Lower lobe of right lung (tissue), 2 donors: ENCODE measurements at places on chromosomes 7 and 10.
A peak's percentile ranks its signal among the peaks of the same experiment; 100 is the strongest.

- peak; percentile 52 for DNase-seq
Observed at GRCh38 chr10:79449181-79450146, 4.0 kb upstream of the ZCCHC24 start.

DNA sequence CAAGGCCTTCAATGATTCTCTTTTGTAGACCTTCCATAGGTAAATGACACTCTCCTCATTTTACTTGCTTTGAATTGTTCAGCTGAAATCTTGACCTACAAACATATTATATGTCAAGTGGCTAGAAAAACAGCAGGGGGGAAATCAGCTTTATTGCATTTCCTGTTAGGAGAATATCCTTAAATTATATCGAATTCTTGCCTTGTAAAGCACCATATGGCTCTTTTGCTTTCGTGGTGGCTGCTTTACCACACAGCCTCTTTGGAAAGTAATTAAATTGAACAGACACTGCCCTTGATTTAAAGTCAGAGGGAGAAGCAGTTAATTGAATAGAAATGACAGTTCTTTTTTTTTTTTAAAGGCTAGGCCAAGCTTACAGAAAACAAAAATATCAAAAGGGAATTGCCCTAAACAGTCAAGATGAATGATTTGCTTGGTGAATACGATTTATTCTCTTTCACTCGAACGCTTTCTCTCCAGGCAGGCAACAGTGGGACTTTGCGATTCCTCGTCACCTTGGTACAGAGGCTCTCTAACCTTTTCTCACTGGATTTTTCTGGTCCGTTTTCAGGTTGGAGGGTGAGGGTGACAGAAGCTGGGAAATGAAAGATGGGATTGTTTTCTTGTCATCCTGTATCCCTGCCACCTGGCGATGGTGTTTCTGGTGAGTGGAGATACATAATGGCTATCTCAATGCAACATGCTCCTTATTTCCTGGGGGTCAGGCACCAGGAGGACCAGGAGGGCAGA, 126.0 kb downstream of the GATA3 start:
- no peak for DNase-seq

DNA sequence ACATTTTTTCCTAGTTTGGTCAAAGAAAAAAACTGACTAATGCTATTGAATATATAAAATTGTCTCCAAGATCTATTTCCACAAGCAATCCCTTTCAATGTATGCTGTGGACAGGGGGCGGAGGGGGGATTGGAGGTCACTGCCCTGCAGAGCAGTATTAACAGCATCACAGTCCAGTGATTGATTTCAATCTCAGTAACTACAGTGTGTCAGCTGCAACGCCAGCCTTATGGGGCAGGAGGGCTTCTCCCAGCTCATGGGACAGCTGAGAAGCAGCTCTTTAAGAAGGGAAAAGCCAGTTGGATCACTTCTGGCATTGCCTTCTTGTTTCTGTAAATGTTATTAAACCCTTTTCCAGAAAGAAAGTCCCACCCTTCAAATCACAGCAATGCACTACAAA, 65.0 kb downstream of the RAPGEF5 start:
- no peak for DNase-seq

DNA sequence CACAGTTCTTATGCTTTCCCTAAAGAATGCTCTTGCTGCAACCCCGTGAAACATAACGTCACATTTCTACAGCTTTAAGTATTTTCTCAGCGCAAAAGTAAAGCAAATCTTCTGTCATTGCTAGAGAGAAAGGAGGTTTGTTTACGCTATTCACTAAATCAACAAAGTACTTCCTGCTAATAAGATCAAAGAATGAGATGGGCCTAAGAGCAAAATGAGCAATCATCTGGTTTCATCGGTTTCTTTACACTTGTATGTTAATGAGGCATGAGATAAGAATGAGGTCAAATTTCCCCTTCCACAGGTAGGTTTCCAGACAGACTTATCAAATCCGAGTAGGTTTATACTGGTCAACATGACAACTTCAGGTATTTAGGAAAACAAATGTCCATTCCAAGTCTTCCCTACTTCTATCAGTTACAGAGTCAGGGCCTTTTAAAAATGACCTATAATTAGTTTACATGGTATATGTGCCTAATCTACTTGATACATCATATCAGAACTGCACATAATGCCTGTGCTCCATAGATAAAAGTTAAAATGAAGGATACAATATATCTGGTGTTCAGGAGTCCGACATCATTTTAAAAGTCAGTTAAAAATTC, 8.4 kb downstream of the USP6NL start:
- no peak for DNase-seq

DNA sequence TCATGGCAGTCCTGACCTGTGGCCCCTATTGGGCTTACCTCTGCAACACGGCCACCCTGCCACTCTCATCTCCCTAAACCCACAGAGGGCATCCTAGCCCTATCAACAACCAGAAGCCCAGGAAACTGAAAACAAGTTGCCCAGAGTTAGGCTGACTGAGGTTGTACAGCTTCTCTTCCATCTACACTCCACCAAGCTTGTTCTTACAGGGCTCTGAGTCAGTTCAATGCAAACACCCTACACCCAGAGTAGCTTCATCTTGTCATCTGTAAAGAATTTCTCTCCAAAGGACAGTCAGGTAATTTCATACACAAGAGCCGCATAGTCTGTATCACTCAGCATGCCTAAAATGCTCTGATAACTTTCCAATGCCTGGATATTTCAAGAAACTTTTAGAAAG, 175.4 kb downstream of the ARID5B start:
- no peak for DNase-seq
